ENCODE measurements at places on chromosomes 4 and X.

- DNase-seq: no peak
Measured at GRCh38 chrX:17743913-17744312, 6.6 kb downstream of the SCML1 start.

DNA sequence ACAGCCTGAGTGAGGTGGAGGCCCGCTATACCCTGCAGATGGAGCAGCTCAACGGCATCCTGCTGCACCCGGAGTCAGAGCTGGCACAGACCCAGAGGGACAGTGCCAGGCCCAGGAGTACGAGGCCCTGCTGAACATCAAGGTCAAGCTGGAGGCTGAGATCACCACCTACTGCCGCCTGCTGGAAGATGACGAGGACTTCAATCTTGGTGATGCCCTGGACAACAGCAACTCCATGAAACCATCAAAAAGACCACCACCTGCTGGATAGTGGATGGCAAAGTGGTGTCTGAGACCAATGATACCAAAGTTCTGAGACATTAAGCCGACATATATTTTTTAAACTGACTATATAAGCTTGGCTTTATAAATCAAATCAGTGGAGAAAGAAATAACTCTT, 73.3 kb upstream of the HHIP start:
- no peak for DNase-seq

- no peak for DNase-seq
Measured at GRCh38 chr4:3766785-3767569, 792 bp downstream of the ADRA2C start.

DNA sequence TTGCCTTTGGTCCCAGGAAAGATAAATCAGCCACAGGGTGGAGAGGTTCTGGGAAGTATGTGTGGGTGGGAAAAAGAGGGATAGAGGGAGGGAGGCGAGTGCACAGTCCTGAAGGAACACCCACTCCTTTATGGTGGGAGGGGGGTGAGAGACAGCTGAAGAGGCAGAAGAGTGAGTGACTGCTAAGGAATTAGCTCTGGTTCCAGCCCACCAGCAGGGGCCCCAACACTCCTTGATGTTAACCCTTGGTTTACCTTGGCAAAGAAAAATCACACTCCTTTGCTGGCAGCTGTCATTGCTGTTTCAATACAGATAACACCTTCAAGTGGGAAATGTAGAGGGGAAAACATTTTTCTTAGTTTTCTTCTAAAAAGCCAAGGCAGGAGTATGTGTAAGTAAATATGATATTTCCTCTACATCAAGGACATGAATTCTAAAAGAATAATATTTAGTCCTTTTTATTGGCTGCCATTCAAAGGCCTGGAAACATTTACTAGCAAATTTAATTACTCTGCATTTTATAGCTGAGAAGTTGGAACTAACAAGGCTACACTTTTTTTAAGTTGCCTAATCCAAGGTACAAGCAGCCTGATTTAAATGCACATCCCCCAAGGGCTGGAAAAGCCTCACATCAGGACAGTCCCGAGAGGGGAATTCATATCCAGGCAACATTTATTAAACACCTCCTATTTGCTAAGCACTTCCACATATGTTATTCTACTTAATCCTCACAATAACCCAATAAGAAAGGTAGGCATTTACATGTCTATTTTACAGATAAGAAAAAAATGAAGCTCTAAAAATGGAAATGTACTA, 81.7 kb downstream of the HS6ST2 start:
- DNase-seq: no peak

DNA sequence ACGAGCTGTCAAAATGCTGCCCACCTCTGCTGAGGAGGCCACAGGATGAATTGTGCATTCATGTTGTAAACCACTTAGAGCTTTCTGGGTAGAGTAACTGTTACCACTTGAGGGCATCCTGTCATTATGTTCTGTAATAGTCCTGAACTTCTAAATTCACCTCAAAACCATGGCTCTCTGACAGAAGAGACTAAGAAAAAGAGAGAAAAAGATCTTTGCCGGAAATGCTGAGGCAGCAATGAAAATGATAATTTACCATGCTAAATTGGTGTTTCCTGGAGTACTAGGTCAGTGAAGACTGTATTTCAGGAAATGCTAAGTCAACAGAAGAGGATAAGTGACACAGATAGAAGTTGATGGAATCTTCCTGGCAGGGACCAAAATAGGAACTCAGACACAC, 942.3 kb upstream of the SLIT2 start:
- DNase-seq: no peak

GRCh38 chr4:54958236-54958635, 167.2 kb downstream of the KDR start:
- DNase-seq: no peak

DNA sequence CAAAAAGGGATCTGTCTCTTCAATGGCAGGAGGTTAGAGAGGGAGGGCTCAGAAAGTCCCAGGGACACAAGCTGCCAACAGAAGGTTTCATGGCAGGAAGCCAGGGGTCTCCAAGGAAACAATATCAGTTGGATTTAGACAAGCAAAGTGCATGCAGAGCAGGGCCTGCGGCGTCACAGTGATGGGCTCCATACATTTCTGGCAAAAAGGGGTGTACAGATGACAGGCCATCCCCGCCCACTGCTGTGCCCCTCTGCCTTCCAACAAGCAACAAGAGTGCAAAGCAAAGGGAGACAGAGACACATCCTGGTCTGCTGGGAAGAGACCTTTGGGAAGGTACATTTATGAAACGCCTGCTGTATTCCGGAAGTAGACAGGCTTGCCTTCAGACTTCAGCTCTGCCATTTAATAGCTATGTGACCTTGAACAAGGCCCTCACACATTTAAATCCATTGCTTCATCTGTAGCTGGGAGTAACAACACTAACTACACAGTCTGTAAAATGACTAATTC, 121.2 kb downstream of the AFAP1 start:
- DNase-seq: no peak

DNA sequence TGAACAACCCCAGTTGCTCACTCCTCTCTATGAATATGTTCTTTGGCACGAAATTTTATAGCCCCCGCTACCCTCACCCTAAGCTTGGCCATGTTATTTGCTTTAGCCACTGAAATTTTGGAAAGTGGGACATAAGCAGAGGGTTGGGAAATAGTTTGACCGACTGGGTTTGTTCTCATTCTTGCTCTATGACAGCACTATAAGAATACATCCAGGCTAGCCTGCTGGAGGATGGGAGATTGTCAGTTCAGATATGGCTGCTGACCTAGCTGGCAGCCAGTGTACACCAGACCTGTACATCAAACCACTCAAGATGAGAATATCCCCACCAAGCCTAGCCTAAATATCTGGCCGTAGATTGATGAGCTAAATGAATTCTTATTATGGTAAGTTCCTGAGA, 298.1 kb downstream of the PDGFC start:
- no peak for DNase-seq

DNA sequence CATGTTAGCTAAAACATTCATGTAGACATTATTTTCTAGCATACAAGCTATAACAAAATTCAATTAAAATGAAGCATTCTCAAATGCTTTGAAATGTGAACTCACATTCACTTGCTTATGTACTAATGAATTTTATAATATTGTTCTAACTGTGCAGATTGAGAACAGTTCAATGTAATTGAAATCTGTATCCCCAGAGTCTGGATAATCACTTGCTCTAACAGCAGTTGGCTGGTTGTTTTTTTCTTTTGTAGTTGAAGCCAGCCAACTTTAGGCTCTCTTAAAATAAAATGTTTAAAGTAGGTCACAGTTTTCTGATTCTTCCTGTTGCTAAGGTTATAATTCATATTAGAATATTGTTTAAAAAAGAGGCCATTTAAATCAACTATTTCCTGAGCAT, 438.9 kb downstream of the NAF1 start:
- DNase-seq: no peak
